ENCODE measurements at places on chromosomes 12 and 14.

DNA sequence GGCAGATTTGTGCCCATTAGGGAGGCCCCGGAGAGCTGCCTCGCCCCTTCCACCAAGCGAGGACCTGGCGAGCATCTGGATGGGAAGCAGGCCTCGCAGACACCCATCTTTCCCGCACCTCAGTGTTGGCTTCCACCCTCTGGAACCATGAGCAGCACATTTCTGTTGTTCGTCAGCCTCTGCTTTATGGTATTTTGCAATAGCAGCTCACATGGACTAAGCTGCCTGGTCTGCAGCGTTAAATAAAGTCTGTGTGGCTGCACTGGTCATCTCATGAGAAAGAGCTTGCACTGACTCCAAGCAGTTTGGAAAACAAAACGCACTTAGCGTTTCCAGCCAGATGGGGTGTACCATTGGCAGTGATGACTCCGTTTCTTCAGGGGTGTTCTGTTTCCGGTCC lies 75.8 kb downstream of the GLT1D1 start:
- DNase-seq = no peak

DNA sequence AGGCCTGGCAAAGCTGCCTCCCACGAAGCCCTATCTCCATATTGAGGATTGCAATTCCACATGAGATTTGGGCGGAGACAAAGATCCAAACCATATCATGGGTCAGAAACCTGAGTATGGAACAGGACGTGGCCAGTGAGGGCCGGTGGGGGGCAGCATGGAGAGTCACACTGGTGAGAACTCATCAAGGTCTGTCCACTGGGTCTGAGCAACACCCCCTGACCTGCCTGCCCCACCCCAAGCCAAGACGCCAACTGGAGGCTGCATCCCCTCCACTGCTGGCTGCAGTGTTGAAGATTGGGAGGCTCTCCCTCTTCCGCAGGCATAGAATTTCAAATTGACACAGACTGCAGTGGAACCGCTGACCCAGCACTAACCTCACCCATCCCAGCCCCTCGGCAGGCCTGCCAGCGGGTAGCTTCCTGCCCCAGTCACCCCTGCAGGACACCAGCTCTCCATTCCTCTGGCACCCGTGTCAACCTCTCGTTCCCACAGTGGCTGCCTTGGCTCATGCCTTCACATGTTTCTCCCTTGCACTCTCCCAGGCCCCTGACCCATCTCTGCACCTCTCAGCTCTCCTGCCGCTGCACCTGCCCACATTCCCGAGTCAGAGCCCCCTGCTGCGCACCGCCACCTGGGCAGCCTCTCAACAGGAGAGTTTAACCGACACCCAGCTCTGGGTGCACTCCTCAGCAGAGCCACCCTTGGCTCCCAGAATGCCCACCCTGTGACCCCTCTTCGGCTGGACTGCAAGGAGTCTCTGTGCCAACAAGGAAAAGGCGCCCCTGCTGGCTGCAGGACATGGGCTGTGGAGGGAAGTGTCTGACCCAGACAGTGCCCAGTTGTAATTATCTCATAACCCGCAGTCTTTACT lies 45.2 kb upstream of the PPP2R5C start:
- no peak for DNase-seq

GRCh38 chr12:5083955-5084849 lies 40.5 kb downstream of the KCNA5 start:
- peak; percentile 87 for DNase-seq

DNA sequence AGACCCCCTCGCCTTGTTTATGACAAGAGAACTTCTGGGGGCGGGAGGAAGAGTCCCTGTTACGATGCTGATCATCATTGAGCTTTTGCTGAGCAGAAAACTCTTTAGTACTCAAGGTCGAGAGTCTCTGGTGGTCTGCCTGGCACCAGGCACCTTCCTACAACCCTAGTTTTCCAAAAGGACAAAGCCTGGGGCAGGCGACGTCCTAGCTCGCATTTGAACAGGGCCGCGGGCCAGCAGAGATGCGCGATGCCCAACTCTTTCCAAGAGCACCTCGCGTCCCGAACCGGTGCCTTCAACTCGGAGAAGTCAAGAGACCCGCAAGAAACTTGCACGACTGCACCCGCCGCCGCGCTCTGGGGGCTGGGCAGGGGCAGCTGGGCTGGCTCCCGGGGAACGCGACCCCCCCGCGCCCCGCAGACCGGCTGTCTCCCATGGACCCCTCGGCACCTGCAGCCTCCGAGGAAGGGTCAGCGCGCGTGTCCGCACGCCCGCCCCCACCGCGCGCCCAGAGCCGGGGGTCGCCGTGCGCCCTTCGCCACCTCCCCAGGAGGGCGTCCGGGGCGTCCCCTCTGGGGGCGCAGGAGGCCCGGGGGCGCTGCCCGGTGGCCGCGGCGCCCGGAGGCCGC lies 377 bp upstream of the BCL7A start:
- peak; percentile 81 for DNase-seq

DNA sequence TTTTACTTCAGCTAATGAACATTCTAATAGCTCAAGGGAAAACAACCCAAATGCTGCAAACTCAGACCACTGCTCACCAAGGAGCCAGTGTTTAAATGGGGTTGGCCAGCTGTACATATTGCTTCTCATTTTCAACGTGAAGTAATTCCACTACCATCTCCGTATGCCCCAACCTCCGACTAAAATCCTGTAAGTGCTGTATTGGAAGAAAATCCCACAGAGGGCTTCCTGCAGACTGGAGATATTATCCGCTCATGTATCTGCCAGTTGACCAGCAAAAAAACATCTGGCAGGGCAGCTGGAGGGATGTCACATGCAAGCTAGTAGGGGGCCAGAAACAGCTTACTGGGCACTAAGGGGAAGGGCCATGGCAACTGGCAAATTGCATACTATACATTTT lies 485.0 kb downstream of the SNAPC1 start:
- no peak for DNase-seq

- no peak for DNase-seq
Measured at GRCh38 chr12:108822497-108823205, 34.7 kb downstream of the SSH1 start.

- no peak for DNase-seq
Measured at GRCh38 chr14:87043667-87044200, 949.2 kb downstream of the GALC start.

DNA sequence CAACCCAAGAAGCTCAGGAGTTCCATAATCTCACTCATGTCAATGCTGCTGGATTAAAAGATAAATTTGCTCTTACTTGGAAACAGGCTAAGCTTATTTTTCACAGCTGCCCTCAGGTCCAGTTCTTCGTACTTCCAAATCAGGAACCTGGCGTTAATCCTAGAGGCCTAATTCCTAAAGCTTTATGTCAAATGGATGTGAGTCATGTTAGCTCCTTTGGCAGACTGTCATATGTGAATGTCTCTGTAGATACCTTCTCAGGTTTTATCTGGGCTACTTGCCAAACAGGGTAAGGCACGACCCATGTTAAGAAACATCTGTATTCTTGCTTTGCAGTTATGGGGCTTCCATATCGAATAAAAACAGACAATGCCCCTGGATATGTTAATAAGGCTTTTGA lies 504.6 kb downstream of the ALG10 start:
- DNase-seq = no peak

DNA sequence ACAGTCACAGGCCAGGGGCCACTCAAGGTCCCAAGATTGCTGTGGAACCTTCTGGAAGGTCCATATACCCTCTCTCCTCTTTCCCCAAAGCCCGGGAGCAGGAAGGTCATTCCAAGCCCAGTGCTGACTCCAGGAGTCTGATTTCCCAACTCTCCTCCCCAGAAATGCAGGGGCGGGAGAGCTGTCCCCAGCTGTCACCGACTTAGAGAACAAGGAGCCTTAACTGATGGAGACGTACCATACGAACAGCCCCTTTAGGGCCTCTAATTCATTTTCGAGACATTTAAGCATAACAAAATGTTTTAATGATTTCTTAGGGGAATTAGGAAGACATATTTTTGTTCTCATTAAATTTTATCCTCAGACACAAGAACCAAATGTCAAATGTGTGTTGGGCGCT lies 99.2 kb downstream of the PHETA1 start:
- DNase-seq = no peak
